ENCODE measurements at places on chromosomes 13 and 19.

GRCh38 chr13:110436276-110436675 is 125.2 kb downstream of the RAB20 start:
- no peak for DNase-seq

- DNase-seq, result no peak
These were observed 378.3 kb downstream of the GPC5 start for GRCh38 chr13:91776611-91777193.

DNA sequence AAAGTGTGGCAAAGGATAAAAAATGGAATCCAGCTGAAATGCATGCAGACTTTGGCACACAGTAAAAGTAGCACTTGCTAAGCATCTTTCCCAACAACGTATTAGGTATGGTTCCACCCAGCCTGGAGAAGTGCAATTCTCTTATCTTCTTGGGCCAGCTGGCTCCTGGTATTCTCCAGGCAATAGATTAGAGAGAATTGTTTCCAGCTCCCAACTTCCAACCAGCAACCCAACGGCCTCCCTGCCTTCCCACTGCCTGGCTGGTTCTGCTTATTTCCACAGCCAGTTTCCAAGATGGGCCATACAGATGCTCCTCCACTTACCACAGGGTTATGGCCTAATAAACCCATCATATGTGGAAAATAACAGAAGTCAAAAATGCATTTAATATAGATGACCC is 133.4 kb downstream of the OXGR1 start:
- DNase-seq, result no peak

GRCh38 chr19:8305798-8306197 is 2.4 kb downstream of the CD320 start:
- no peak for DNase-seq

GRCh38 chr19:3949997-3950859 is 17.4 kb downstream of the NMRK2 start:
- no peak for DNase-seq

All from stimulated activated CD8-positive, alpha-beta memory T cell treated with anti-CD3 and anti-CD28 coated beads, Interleukin-7, amount 100 ng/mL, for 24 hours (primary cell).